ENCODE measurements at places on chromosomes 6 and 20.

GRCh38 chr6:138485586-138486248 is 13.6 kb downstream of the NHSL1 start:
- no peak for DNase-seq

- DNase-seq: no peak
Observed at GRCh38 chr20:8020314-8021079, 936 bp upstream of the TMX4 start.

GRCh38 chr20:25453035-25453810 is 45.8 kb downstream of the GINS1 start:
- DNase-seq: no peak

- no peak for DNase-seq
Observed at GRCh38 chr6:158795516-158795915, 23.7 kb downstream of the EZR start.

DNA sequence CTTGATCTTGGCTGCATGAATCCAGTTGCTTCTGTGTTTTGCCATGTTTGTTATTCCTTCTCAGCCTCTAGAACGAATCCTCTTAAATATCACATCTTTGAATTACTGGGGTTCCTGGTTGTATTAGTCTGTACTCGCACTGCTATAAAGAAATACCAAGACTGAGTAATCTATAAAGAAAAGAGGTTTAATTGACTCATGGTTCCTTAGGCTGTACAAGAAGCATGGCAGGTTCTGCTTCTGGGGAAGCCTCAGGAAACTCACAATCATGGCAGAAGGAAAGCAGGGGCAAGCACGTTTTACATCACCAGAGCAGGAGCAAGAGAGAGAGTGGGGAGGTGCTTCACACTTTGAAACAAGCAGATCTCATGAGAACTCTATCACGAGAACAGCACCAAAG is 18.0 kb upstream of the BFSP1 start:
- DNase-seq: no peak

- peak; percentile 34 for DNase-seq
Observed at GRCh38 chr6:43075670-43076463, at the start of gene PTK7. PTK7 (plus strand) TSS chr6:43076314; CDS start chr6:43076489, 175 bp downstream.

DNA sequence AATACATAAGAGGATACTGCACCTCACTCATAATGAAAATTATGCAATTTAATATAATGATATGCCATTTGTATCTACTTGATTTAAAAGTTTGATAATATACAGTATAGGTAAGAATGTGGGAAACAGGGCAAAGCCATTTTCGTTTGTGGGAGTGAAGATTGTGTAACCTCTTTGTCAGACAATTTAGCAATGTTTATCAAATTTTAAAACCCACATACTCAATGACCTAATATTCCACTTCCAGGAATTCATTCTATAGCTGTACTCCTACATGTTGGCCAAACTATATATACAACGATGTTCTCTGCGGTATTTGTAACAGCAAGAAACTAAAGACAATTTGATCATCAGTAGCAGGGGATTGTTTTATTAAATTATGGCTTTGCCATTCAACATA is 17.8 kb upstream of the FKBP5 start:
- DNase-seq: no peak

- no peak for DNase-seq
Observed at GRCh38 chr20:58545565-58546415, 30.6 kb upstream of the APCDD1L start.

DNA sequence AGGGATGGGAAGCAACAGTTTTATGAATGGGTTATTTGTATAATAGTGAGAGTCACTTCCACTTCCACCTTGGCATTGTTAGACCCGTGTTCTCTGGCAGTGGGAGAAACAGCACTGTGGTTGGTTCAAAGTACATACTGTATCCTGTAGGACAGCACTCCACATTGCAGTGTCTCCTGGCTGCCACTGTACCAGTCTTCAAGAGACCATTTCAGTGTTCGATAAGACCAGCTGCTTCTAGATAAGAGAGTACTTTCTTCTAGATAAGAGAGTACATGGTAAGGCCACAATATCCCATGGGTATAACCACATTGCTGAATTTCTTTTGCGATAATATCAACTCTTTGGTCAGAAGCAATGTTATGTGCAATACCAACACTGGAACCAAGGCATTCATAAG is 28.8 kb downstream of the FITM2 start:
- DNase-seq: no peak

DNA sequence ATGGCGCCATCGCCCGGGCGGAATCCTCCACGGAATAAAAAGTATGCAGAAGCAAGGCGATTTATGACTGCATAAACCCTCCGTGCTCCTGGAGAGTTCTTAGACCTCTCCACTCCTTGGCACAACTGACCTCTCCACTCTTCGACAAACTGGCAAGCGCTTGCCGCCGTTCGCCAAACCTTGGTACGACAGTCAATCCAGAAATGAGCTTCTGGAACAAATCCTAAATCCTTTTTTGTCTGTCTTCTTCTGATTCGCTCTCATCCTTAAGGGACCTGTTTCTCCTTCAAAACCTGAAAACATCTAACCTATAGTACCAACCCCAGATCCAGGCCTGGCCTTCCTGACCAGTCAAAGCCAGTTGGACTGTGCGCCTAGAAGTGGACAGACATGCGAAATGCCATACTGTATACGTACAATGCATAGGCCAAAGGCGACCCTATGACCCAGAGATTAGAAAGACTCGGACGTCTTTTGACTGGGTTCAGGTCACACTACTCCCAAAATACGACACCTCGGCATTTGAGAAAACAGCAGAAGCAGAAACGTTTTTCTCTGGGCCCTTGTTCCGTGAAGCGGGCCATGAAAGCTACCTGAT is 59.4 kb downstream of the TRIM27 start:
- DNase-seq: no peak

DNA sequence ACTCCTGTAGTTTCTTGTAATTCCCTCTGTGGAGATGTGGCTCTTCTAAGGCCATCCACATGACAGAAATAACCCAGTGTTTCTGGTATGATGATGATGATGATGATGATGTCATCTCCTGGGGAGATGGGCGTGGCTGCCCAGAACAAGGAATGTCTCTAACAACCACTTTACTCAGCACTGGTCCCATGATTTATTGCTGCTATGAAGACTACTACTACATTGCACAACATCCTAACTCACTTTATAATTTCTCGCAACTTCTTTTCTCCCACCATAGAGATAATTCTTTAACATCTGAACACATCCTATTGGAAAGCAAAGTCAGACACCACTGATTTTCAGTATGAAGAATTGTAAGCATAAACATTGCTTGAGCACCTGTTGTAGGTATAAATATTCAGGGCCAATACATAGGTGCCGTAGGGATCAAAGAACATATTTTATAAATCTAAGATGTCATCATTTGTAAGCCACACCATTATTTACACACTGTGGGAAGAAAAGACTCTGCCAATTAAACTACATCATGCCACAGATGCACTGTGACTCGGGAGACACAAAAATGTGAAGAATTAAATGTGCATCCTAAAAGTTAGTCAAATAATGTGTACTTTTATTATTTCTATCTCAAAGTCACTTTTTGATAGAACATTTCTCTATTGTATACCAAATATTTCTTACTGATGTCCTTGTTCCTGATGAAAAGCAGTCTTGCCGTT is 6.4 kb downstream of the TPMT start:
- DNase-seq: no peak

DNA sequence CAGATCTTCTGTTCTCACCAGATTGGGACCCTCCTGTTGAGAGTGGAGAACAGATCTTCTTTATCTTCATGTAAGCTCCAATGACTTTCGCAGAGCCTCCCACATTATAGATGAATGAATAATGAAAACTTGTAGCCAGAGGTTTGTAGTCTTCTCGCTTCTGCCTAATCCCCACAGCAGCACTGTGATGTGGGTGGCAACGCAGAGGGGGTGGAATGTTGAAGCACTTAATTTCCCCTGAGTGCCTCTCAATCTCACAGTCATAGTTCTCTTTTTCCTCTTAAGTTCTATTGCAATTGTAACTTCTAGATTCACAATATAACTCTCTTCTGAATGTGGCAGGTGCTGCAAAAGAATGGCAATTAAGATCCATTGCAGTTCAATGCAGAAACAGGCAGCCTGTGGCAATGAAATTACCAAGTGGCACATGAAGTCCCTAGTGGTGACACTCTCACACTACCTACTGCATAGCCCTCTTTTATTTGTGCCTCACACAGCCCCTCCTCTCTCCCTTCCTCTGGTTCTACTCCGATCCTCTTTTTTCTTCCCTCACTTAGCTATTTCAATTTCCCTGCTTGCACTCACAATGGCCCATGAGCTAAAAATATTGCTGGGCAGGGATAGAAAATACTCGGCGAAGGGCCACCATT is 281.9 kb downstream of the UBE3D start:
- DNase-seq: no peak

- no peak for DNase-seq
Observed at GRCh38 chr20:31920275-31920855, 31.5 kb downstream of the PDRG1 start.

DNA sequence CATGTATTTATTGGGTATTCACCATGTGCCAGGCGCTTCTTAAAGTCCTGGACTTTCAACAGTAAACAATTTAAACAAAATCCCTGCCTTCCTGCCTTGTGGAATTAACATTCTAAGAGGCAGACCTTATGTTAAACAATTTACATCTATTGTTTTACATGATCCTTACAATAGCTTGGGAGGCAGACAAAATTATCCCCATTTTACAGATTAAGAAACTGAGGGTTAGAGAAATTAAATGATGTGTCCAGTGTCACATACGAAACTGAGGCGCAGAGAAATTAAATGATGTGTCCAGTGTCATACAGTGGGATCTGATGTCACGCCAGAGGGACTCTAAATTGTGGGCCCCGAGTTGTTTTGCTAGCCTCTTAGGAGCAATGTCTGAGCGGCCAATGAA is 105.5 kb downstream of the TIAM2 start:
- no peak for DNase-seq

GRCh38 chr6:110180228-110181008 is at the start of gene CDC40:
CDC40 (plus strand) TSS chr6:110180427; CDS start chr6:110180445, 18 bp downstream.
- peak; percentile 46 for DNase-seq

DNA sequence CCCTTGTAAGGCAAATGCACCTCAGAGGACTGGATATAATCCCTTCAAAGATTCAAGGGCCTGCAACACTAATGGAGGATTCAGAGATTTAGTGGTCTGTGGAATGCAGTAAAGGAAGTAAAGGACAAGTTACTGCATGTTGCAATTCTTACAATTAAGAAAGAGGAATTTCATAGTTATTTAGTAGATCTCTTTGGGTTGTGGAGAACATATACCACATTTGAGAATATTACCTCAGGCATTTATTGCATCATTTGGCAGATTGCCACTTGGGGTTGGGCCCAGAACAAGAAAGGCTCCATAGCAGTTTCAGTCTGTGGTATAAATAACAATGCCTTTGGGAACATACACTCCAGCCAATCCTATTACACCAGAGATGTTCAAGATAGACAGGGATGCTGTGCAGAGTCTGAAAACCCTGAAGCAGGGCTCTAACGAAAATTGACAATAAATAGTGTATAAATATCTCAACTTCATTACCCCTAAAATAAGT is 20.9 kb upstream of the EPM2A start:
- no peak for DNase-seq

- no peak for DNase-seq
Observed at GRCh38 chr6:104799134-104799657, 60.5 kb downstream of the HACE1 start.

DNA sequence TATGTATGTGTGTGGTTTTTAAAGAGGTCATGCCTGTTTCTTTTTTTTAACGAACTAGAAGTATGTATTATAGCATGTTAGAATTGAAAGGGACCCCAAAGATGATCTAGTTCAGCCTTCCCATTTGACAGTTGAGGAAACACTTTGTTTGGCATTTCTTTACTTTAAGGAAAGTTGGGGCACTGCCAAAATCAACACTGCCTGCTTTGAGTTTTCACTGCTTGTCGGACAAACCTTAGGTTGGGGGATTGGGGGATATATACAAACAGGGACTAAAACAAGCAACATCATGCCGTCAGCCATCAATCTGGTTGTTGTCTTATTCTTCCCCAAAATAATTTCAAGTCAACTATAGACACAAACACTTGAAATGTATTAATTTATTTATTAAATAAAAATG is 14.1 kb upstream of the CALHM6 start:
- DNase-seq: no peak

- no peak for DNase-seq
Observed at GRCh38 chr20:50286174-50286511, 95.5 kb downstream of the CEBPB start.

DNA sequence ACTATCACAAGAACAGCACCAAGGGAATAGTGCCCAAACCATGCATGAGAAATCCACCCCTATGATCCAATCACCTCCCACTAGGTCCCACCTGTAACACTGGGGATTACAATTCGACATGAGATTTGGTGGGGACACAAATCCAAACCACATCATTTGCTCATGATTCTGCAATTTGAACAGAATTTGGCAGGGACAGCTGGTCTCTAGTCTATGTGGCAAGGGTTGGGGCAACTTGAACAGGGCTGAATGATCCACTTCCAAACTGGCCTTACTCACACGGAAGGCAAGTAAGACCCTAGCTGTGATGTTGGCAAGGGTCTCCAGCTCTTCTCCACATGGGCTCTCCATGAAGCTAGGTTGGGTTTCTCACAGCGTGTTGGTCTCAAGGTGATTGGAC is 10.1 kb upstream of the FKBP5 start:
- DNase-seq: no peak

DNA sequence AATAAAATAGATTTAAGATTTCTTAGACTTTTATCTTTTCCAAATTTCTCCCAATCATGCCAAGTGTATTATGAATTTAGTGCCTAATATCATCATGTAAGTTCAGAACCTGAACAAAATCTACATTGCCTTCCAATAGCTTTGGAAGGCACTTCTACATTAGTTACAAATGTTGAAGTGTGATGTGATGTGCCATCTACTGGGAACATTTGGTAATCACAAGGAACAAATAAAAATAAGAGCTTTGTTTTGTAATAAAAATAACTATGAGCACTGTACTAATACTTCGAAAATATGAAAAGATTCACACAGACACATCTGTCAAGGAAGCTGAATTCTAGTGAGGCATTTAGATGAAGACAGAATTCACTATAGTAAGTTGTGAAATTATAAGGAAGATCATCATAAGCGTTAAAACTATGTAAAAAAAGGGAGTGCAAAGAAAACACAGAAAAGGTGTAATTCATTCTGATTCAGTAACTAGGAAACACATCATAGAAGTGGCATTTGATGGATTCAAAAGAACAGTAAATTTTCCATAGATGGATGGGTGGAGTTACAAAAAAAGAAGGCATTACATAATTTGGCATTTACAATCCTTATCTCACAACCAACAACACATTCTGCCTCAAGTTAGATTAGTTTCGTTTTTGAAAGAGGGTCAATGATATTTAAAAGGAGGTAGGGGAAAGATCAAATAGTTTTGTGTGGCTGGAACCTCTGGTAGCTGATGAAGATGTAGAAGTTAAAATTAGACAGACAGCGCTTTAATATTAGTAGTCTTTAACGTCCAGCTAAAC is 161.0 kb downstream of the ASCC3 start:
- DNase-seq: no peak

DNA sequence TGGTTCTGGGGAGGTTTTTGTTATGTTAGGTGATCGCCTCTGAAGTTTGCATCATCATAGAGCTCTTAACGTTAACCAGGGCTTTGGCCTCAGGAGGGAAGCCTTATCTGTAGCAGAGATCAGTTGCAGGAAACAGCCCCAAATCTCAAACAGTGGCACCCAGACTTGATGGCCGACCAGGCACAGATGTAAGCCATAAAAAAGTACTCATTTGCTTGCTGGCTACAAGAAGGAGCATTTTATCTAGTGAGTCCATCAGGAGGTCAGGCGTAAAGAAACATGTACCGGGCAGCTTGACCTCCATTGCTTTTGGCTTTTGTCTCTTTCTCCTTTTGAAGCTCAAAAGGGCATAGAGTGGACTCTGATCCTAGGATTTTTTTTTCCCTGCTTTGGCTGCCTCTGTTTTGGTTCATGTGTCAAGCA is 122.3 kb downstream of the CCDC170 start:
- no peak for DNase-seq
